Activated naive CD8-positive, alpha-beta T cell treated with anti-CD3 and anti-CD28 coated beads for 36 hours (primary cell): ENCODE measurements at places on chromosomes 16 and 17.

DNA sequence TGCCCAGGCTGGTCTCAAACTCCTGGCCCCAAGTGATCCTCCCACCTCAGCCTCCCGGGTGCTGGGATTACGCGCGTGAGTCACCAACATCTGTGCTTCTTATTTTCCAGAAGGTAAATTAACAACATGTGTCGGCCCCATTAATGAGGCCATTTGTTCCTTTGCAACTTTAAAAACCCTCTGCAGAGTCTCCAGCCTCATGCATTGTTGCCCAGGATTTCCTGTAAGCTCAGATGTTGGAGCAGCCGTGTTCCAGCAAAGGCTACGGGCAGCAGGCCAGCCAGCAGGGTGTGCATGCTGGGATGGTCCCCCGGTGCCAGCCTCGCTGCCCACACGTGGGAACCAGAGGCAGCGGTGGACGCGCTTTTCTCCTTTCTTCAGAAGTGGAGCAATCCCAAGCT, 19.1 kb upstream of the HEXD start:
- no peak overlapping the region for H3K4me3 ChIP-seq
- no peaks in the 10 kb centered on the region for H3K27me3 ChIP-seq
- peaks cover 8% of the 10 kb centered on the region for H3K4me1 ChIP-seq
- H3K27ac ChIP-seq: no peak overlapping the region
- no peak for DNase-seq

- H3K4me1 ChIP-seq: peaks cover 25% of the 10 kb centered on the region
- H3K27me3 ChIP-seq: no peaks in the 10 kb centered on the region
- peak within 1 kb of the TSS; percentile 98 for H3K4me3 ChIP-seq
- DNase-seq: peak; percentile 98
These were observed at the start of gene ERCC4 for GRCh38 chr16:13919683-13920509. Gene ERCC4, plus strand, starts transcription at chr16:13920154. Its CDS starts 12 bp downstream, at chr16:13920166.

- H3K27ac ChIP-seq: no peak overlapping the region
- no peaks in the 10 kb centered on the region for H3K36me3 ChIP-seq
These were observed 20.2 kb upstream of the SMIM5 start for GRCh38 chr17:75612906-75613626.

DNA sequence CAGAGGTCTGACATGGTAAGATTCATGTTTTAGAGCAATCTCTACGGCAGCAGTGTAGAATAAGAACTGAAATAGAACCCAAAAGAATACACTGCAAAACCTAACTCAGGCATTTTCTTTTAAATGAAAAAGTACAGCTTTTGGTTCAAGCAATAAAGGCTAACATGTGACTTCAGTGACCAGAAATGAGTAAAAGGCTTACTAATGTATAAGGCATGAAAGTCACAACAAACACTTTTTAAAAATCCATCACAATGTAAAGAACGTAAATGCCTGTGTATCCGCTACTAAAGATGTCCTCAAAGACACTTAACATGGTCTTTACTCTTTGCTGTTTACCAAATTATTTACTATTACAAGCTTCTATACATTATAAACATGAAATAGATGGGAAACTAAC, 16.6 kb downstream of the KIAA0753 start:
- H3K4me1 ChIP-seq: peaks cover 3% of the 10 kb centered on the region
- H3K4me3 ChIP-seq: no peak overlapping the region
- no peaks in the 10 kb centered on the region for H3K27me3 ChIP-seq
- DNase-seq: no peak

GRCh38 chr16:69250081-69250480, 61.1 kb upstream of the VPS4A start:
- H3K4me3 ChIP-seq: no peak overlapping the region
- peaks cover 6% of the 10 kb centered on the region for H3K4me1 ChIP-seq
- H3K27me3 ChIP-seq: no peaks in the 10 kb centered on the region
- no peak overlapping the region for H3K27ac ChIP-seq

- no peak for DNase-seq
- no peaks in the 10 kb centered on the region for H3K4me1 ChIP-seq
- no peak overlapping the region for H3K27ac ChIP-seq
- H3K27me3 ChIP-seq: peaks cover 3% of the 10 kb centered on the region
- H3K4me3 ChIP-seq: no peak overlapping the region
- no peaks in the 10 kb centered on the region for H3K36me3 ChIP-seq
These were observed 15.7 kb downstream of the CCDC42 start for GRCh38 chr17:8728971-8729370.

GRCh38 chr16:14354561-14355351, 275.3 kb downstream of the PARN start:
- peak; percentile 29 for DNase-seq
- no peak overlapping the region for H3K27ac ChIP-seq
- H3K27me3 ChIP-seq: no peaks in the 10 kb centered on the region
- H3K4me1 ChIP-seq: peaks cover 8% of the 10 kb centered on the region
- no peak overlapping the region for H3K4me3 ChIP-seq

GRCh38 chr17:80705988-80706387, 161.3 kb downstream of the RPTOR start:
- no peak for DNase-seq
- H3K27me3 ChIP-seq: no peaks in the 10 kb centered on the region
- no peak overlapping the region for H3K4me3 ChIP-seq

- H3K36me3 ChIP-seq: no peaks in the 10 kb centered on the region
- DNase-seq: no peak
- H3K4me1 ChIP-seq: no peaks in the 10 kb centered on the region
- peaks cover 3% of the 10 kb centered on the region for H3K27me3 ChIP-seq
These were observed 248.8 kb upstream of the ELAC2 start for GRCh38 chr17:13266606-13267005.

- H3K27me3 ChIP-seq: no peaks in the 10 kb centered on the region
- H3K27ac ChIP-seq: no peak overlapping the region
- no peaks in the 10 kb centered on the region for H3K4me1 ChIP-seq
- H3K4me3 ChIP-seq: no peak overlapping the region
These were observed 98.5 kb downstream of the METRNL start for GRCh38 chr17:83177611-83178532.

- H3K27ac ChIP-seq: no peak overlapping the region
- no peak overlapping the region for H3K4me3 ChIP-seq
- H3K27me3 ChIP-seq: no peaks in the 10 kb centered on the region
- H3K4me1 ChIP-seq: no peaks in the 10 kb centered on the region
- no peak for DNase-seq
These were observed 295.3 kb upstream of the KIF2B start for GRCh38 chr17:53527473-53527872.

DNA sequence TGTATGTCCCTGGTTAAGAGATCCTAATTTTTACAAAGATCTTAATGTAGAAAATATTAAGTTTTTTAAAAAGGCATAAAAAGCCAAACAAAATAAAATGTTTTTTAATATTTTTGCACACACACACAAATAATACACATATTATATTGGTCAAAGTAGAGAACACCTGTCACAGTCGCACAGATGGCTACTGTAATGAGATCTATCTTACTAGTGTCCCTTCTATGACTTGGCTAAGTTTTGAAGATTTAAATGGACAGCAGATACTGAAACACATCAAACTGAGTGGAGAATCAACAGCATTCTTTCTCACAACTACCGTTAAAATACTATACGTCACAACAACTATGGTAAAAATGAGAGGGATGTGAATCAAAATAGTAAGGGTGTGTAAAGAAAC, 83.4 kb downstream of the HELZ start:
- H3K27ac ChIP-seq: no peak overlapping the region
- DNase-seq: no peak
- peaks cover 34% of the 10 kb centered on the region for H3K36me3 ChIP-seq
- no peaks in the 10 kb centered on the region for H3K27me3 ChIP-seq
- peaks cover 12% of the 10 kb centered on the region for H3K4me1 ChIP-seq

DNA sequence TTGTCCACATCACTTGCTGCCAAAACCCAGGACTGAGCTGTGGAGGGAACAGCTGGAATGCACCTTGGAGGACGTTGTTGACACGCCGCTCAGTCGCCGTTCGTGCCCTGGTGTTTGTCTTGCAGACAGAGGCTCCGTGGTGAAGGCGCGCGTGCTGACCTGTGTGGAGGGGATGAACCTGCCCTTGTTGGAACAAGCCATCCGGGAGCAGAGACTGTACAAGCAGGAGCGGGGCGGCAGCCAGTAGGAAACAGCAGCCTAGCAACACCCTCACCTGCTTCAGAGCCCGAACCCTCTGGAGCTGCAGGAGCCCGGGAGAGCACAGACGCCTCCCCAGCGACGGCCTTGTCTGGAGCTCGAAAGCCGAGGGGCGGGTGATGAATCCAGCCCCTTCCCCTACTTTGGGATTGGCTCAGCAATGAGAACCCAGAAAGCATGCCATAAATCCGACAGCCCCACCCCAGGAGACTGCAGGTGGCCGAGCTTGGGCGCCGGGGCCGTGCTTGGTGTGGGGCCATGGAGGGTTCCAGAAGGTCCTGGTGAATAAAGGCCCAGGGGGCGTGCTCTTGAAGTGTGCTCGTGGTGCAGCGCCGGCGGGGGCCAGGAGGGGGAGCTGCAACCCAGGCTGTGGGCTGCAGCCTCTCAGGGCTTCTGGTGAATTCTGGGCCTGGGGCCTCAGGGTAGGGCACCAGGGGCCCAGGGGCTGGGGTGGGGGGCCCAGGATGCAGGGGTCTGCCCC, 470 bp upstream of the CDK3 start:
- H3K4me1 ChIP-seq: peaks cover 15% of the 10 kb centered on the region
- peak; percentile 69 for DNase-seq
- H3K27me3 ChIP-seq: no peaks in the 10 kb centered on the region
- no peak overlapping the region for H3K27ac ChIP-seq
- no peak overlapping the region for H3K4me3 ChIP-seq

GRCh38 chr16:29883987-29884386, 15.4 kb downstream of the SEZ6L2 start:
- no peak overlapping the region for H3K4me3 ChIP-seq
- no peaks in the 10 kb centered on the region for H3K4me1 ChIP-seq
- H3K27me3 ChIP-seq: peaks cover 12% of the 10 kb centered on the region
- no peaks in the 10 kb centered on the region for H3K36me3 ChIP-seq
- no peak overlapping the region for H3K27ac ChIP-seq
- no peak for DNase-seq

DNA sequence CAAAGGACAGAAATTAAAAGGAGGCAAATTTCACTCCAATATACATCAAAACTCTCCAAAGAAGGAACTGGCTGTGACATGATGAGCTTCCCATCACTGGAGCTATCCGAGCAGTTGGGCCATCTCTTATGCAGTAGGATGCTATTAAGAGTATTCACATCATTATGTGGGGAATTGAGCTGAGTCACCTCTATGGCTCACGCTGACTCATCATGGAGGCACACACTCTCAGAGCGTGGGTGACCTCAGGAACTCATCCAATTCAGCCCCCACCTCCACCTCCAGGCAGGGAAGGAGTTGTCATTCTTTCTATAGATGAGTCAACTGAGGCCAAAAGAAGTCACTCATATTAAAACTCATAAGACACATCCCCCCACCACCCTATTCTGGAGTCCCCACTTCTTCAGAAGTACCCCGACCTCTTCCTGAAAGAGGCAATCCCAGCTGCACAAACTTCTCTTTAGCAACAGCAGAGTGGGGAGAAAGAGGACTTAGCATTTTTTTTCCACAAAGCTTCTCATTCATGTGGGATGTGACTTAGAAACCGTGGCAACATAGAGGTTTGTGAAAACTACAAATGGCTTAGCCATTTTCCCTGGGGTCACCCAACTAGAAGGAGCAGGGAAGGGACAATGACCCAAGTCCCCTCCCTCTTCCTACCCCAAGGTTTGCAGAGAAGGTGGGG, 32.5 kb downstream of the ABCC12 start:
- peaks cover 7% of the 10 kb centered on the region for H3K4me1 ChIP-seq
- no peaks in the 10 kb centered on the region for H3K27me3 ChIP-seq
- H3K36me3 ChIP-seq: no peaks in the 10 kb centered on the region
- no peak overlapping the region for H3K4me3 ChIP-seq
- DNase-seq: peak; percentile 19
- H3K27ac ChIP-seq: no peak overlapping the region

DNA sequence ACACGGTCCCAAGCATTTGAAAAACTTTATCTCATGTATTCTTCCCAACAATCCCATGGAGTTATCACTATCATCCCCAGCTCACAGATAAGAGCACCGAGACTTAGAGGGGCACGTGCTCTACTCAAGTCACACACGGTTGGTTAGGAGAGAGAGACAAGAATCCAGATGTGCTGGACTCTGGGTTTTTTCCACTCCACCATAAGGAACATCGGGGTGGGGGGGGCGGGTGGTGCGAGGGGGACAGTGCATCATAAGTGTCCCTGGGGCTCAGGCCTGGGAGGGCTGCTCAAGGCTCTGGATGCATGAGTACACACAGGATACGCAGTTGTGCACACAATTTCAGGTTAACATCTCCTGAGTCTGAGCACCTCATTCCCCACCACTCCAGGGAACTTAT, 7.4 kb downstream of the CDC42EP4 start:
- H3K4me1 ChIP-seq: no peaks in the 10 kb centered on the region
- H3K27ac ChIP-seq: no peak overlapping the region
- peaks cover 13% of the 10 kb centered on the region for H3K27me3 ChIP-seq
- no peaks in the 10 kb centered on the region for H3K36me3 ChIP-seq
- no peak overlapping the region for H3K4me3 ChIP-seq
- no peak for DNase-seq

GRCh38 chr16:86027373-86028126, 128.6 kb downstream of the IRF8 start:
- H3K27me3 ChIP-seq: peaks cover 10% of the 10 kb centered on the region
- H3K27ac ChIP-seq: no peak overlapping the region
- no peak for DNase-seq
- H3K4me3 ChIP-seq: no peak overlapping the region
- peaks cover 3% of the 10 kb centered on the region for H3K36me3 ChIP-seq

DNA sequence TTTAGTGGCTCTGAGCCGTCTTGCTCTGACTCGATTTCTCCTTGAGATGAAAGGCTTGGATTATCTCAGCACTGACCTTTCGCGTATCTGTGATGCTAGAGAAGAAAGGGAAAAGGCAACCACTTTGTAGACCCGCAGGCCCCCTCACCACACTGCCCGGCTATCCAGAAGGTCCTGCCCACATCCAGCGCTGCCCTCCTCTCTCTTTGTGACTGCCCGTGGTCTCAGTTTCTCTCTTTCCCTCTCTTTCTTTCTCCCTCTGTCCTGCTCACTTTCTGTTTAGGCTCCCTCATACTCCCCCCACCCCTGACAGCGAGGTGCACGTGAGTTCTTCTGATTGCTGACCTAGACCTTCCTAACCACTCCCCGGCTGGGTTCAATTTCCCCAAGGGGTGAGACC, 12.8 kb upstream of the TBX21 start:
- H3K36me3 ChIP-seq: no peaks in the 10 kb centered on the region
- peak overlapping the region; percentile 99 for H3K27ac ChIP-seq
- peaks cover 79% of the 10 kb centered on the region for H3K4me1 ChIP-seq
- peak overlapping the region; percentile 71 for H3K4me3 ChIP-seq
- no peaks in the 10 kb centered on the region for H3K27me3 ChIP-seq

DNA sequence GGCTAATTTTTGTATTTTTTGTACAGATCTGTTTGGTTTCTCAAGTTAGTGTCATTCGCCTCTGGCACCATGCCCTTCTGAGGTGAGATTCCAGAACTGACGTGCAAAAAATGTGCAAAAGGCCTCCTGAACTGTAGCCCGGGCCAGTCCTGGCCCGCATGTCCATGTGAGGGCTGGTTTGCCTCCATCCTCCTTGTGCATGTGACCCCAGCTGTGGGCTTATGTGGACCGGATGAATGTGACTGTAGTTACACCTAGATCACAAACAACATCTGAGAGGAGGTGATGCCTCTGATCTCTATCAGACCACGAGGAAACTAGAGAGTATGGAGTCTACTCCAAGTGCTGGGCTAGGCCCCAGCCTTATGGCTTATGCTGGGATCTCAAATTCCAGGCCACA, 241.6 kb downstream of the XYLT1 start:
- H3K4me1 ChIP-seq: peaks cover 13% of the 10 kb centered on the region
- no peak overlapping the region for H3K4me3 ChIP-seq
- no peak overlapping the region for H3K27ac ChIP-seq
- no peak for DNase-seq
